CD8-positive, alpha-beta T cell (primary cell): ENCODE measurements at places on chromosomes 4 and X.

GRCh38 chrX:15686818-15687685 is 22.4 kb upstream of the CLTRN start:
- peak; percentile 16 for DNase-seq

DNA sequence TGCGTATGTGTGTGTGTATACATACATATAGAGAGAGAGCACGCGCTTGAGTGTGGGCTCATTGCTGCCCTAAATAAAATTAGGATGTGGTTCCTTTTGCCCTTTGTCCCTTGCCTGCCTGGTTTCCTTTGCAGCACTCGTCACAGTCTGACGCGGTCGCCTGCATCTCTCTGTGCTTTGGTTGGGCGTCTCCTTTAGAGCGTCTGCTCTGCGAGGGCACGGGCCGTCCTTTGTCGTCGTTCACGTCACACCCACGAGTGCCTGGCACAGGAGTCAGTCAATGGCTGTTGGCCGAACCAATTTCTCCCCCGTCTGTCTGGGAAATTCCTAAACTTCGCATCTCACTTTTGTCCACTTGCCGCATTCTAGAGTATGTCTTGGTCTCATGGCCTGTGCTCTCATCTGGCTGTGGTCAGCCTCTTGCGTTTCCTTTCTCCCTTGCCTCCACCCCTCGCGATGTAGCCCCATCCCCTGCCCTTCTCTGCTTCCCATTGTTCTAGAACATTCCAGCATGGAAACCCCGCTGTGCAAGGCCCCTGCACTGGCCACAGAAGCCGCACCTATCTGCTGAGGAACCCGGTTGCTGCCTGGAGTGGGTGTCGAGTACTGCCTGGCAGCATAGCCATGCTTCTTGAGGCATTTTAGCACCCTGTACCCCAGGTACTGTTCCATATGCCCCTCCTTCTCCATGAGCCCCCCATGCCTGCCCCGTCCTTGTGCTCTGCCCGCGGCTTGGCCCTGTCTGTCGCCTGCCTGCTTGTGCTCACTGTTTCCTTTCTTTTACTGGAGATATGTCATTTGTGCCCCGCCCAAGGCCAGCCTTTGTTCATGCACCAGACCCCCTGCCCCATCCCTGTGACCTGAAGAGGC is 8.0 kb downstream of the MAEA start:
- DNase-seq, result no peak

GRCh38 chr4:165111906-165112367 is 723 bp downstream of the TMEM192 start:
- DNase-seq, result no peak

GRCh38 chr4:106594291-106594952 is 225.8 kb upstream of the GIMD1 start:
- no peak for DNase-seq

DNA sequence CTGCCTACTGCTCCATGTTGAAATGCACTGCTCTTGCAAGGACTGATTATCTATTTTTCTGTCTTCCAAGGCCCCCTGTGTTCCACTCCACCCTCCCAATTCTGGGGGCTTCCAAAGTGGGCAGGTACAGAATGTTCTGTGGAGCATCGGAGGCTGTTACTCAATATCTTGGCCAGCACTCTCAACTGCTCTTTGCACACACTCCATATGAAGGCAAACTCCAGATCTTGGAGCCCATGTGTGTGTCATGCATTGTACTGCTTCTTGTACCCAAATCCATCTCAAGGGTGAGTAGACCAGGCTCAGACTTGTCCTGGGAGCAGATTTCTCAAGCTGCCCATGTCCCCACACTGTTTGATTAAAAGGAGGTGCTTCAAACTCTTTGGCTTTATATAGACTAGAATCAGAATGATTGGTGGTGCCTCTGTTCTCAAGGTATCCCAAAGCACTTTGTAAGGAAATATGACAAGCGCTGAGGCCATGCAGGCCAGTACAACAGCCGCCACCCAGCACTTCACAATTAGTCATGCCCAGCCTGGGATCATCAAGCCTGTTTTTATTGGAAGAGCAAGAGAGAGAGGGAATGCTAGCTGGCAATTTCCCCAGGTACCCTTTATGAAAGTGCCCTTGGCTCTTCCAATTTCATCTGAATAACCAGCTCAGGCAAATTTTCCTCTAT is 44.3 kb downstream of the AR start:
- no peak for DNase-seq

DNA sequence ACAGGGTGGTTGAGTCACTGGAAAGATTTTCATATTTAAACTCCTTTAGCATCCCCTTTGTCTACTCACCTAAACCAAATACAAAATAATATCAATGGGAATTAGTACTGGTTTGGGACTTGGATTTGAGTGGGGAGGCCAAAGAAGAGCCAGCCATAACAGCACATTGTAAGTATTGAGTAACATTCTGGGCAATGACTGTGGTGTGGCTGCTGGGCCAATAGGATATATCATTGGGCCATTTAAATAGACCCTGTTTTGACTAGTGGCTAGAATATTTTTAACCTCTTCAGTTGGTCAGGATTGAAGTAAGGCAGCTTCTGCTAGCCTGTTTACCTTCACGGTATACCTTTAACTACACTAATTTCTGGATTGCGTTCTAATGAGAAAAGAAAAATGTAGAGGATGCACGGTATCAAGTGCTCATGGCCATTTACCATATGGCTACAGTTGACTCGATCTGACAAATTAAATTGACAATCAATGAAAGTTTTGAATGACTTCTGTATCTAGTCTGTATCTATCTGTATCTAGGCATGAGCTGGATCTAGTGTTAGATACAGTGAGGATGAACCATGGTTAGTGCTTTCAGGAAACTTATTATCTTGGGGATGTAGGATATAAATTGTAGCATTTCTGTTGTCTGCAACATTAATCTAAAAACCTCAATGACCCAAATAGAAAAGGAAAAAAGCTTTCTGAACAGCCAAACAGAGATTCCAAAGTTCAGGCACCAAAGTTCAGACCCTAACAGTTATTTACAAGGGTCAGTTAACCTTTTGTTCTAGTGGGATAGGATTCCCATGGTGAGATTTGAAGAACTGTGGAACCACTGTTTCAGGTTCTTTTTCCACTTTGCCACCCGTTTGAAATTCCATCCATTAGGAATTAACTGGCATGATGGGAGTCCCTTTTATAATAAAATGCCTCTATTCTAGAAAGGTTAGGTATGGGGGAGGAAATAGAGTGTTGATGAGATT is 6.8 kb upstream of the ALB start:
- DNase-seq, result no peak

GRCh38 chr4:151402145-151402865 is 6.7 kb upstream of the FHIP1A start:
- no peak for DNase-seq

DNA sequence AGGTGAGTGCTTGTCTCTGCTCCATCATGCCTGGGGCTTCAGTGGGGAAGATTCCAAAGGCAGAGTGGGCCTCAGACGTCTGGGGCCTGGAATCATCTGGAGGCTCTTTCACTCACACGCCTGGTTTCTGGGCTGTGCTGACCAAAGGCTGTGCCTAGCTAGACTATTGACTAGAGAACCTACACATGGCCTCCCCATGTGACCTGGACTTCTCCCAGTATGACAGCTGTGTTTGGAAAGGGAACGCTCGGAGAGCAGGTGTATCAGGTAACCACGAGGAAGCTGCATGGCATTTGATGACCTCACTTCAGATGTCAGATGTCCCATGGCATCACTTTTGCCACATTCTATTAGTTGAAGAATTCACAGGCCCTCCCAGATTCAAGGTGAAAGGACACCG is 51.0 kb downstream of the ADGRL3 start:
- DNase-seq, result no peak

- no peak for DNase-seq
Observed at GRCh38 chr4:1655676-1656075, 28.4 kb downstream of the FAM53A start.

DNA sequence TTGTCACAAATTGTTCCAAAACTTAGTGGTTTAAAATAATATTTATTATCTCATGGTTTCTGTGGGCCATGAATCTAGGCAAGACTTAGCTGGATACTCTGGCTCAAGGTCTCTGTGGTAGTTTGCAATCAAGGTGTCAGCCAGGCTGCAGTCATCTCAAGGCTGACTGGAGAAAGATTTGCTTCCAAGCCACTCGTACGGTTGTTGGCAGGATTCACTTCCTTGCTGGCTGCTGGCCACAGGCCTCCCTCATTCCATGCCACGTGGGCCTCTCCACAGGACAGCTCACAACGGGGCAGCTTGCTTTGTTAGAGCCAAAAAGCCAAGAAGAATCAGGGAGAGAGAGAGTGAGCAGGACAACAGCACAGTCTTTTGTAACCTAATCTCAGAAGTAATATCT is 101.4 kb downstream of the WWC2 start:
- no peak for DNase-seq

GRCh38 chr4:150209140-150209829 is 131.0 kb downstream of the DCLK2 start:
- DNase-seq, result no peak

GRCh38 chrX:134431894-134432293 is 28.1 kb upstream of the HPRT1 start:
- DNase-seq, result no peak

DNA sequence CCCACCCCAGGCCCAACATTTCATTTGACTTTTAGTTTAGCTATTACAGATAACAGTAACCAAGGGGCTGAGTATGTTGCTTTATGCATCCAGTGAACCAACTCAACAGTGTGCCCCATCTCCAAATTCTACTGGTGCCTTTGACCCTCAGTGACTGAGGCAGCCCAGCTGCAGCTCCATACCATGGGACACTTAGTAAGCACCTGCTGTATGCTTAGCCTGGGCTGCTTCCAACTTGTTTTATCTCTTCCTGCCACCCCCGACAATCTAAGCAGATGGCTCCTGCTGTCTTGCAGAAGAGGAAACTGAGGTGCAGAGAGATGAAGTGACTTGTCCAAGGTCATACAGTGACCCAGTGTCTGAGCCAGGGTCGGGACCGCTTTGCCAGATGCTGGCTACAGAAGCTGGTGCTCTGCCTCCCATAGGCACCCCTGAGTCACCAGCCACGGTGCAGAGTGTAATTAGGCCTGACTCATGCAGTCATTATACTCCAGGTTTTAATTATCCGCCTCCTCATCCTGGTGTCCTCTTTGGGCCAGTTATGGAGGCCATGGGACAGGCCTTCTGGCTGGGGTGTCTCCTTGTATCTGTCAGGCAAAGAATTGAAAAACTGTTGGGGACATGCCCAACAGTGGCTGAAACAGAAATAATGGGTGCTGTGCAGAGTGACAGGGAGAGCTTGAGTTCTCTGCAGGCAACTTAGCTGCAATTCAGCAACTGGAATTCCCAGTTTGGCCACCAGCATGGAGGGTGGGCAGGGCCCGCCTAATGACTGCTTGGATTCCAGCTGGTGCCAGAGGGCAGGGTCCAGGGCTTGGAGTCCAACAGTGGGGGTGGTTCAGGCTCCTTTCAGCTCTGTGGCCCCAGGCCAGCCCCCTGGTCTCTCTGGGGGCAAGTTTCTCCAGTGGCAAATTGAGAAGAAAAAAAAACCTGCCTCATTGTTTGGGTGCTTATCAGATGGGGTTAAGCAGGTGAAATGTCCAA is 8.2 kb upstream of the GPR78 start:
- DNase-seq, result no peak

DNA sequence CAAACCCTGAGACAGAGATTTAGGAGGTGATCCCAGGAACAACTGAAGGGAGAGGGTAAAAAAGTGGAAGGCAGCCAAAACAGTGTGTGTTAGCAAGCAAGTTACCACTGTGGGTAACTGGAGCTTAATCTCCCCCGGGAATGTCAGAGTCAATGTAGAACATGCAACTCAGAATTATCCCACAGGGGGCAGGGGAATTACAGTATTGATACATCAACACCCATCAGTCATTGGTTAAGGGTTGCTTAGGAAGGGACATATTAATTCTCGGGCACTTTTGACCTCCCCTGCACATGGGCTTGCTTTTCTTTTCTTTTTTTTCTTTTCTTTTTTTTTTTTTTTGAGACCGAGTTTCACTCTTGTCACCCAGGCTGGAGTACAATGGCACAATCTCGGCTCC is 29.3 kb downstream of the CXorf58 start:
- DNase-seq, result no peak

- DNase-seq, result no peak
Observed at GRCh38 chrX:131729295-131729694, 185.4 kb downstream of the OR13H1 start.

GRCh38 chr4:116016201-116016600 is 902.8 kb upstream of the NDST4 start:
- no peak for DNase-seq

DNA sequence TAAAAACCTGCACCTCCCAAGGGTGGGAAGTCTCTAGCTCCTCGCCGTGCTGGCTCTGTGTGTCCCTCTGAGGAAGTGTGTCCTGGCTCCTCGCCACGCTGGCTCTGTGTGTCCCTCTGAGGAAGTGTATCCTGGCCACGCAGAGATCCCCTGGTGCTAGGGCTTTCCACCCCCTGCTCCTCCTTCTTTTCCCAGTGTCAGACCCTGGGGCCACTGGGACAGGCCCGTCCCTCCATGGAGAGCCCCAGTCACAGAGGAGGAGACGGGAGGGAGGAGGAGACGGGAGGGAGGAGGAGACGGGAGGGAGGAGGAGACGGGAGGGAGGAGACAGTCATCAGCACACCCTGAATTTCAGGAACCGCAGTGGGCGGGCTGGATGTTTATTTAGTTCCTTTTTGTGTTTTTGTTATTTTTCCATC is 53.8 kb upstream of the HGFAC start:
- no peak for DNase-seq

DNA sequence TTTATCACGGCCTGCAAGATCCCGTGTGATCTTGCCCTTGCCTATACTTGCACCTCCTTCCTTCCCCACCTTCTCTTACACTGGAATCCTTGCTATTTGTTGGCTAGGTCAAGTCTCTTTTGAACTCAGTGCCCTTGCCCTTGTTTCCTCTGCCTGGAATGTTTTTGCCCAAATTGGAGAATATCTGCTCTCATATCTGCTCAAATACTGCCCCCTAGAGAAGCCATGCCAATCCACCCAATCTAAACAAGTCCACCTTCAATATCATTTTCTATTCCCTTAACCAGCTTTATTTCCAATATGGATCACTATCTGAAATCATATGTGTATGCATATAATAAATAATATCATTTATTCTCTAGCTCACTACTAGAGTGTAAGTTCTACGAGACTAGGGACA is 1044.2 kb upstream of the FTHL17 start:
- DNase-seq, result no peak

GRCh38 chr4:27123123-27123768 is 262.6 kb downstream of the STIM2 start:
- DNase-seq, result no peak

GRCh38 chr4:168892475-168892874 is 117.6 kb downstream of the CBR4 start:
- no peak for DNase-seq

DNA sequence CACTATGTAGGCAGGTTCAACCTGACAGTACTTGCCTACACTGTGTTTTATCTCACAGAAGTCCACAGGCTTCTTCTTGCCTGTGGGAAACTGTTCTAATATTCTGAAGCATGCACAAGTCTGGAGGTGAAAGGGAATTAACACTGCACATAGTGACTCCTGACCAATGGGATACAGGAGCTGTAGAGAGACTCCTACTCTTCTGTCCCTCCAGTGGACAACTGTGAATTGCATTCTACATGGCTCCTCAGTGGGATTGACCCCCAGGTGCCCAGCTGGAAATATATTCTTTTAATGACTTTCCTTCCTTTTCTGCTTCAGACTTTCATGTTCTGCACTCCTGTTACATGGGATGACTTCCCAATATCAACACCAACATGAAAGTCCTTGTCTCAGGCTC is 8.2 kb upstream of the YIPF6 start:
- no peak for DNase-seq

- no peak for DNase-seq
Observed at GRCh38 chr4:172035562-172035961, 222.4 kb downstream of the GALNTL6 start.
